Stimulated activated naive B cell treated with anti-CD40 and anti-IgM and Interleukin-4, amounts not matched to agents 10 μg/mL and 1 μg/mL and 100 μg/mL, for 72 hours (primary cell): ENCODE measurements at places on chromosomes 4 and X.
A peak's percentile ranks its signal among the peaks of the same experiment; 100 is the strongest.

GRCh38 chr4:80257851-80258250 is 8.6 kb upstream of the FGF5 start:
- H3K36me3 ChIP-seq: no peaks in the 10 kb centered on the region
- no peak for DNase-seq
- H3K27me3 ChIP-seq: peaks cover 47% of the 10 kb centered on the region
- H3K27ac ChIP-seq: no peak overlapping the region

GRCh38 chr4:5462896-5463295 is 245.5 kb downstream of the EVC2 start:
- no peaks in the 10 kb centered on the region for H3K36me3 ChIP-seq
- H3K4me1 ChIP-seq: no peaks in the 10 kb centered on the region
- H3K27ac ChIP-seq: no peak overlapping the region
- no peak for DNase-seq
- H3K4me3 ChIP-seq: no peak overlapping the region

DNA sequence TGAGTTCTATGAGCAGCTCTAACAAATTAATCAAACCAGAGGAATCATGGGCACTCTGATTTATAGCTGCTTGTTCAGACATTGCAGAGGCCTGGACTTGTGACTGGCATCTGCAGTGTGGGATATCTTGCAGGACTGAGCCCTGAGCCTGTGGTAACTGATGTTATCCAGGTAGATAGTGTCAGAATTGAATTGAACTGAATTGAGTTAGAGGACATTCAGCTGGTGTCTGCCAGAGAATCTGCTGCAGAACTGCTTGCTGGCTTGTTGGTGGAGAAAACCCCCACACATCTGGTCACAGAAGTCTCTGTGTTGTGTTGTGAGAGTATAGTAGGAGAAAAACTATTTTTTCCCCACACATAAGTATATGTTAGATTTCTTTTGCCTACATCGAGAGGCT is 42.2 kb downstream of the SMIM20 start:
- H3K4me1 ChIP-seq: peaks cover 6% of the 10 kb centered on the region
- no peaks in the 10 kb centered on the region for H3K36me3 ChIP-seq
- H3K27me3 ChIP-seq: peaks cover 16% of the 10 kb centered on the region
- no peak overlapping the region for H3K27ac ChIP-seq
- H3K4me3 ChIP-seq: no peak overlapping the region
- DNase-seq: no peak

DNA sequence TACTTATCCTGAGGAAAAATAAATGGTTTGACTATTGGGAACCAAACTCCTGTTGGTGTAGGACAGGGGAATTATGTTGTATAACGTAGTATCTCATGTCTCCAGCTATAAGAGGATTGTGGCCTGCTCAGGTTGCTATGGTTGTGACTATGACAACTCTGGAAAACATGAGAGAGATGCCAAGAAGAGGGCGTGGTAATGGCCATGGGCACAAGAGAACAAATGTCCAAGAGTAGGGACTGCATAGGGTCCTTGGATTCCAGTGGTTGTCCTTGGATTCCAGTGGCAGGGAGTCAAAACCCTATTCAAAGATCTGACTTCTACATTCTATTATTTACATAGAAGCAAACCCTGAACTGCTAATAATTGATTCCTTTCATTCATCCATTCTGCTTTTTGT is 6.8 kb upstream of the MOB1B start:
- DNase-seq: no peak
- H3K27ac ChIP-seq: no peak overlapping the region
- no peaks in the 10 kb centered on the region for H3K27me3 ChIP-seq
- no peak overlapping the region for H3K4me3 ChIP-seq
- H3K4me1 ChIP-seq: peaks cover 16% of the 10 kb centered on the region

DNA sequence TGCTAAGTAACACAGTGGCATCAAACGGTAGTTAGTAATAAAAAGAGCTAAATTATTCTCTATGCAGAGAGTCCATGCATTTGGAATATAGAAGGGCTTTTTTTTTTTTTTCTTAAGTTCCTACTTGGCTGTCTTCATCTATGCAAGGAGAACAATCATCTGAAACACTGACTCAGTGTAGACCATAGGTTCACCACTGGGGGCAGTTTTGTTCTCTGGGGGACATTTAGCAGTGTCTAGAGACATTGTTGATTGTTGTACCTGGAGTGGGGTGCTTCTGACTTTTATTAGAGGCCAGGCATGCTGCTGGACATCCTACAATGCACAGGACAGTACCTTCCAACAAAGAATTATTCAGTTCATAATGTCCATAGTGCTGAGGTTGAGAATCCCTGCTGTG is 41.2 kb downstream of the TMA16 start:
- peaks cover 22% of the 10 kb centered on the region for H3K36me3 ChIP-seq
- H3K4me1 ChIP-seq: peaks cover 18% of the 10 kb centered on the region
- H3K27ac ChIP-seq: no peak overlapping the region
- no peak for DNase-seq

- no peaks in the 10 kb centered on the region for H3K36me3 ChIP-seq
- peak overlapping the region; percentile 91 for H3K4me3 ChIP-seq
- peaks cover 5% of the 10 kb centered on the region for H3K27me3 ChIP-seq
Measured at GRCh38 chr4:37687194-37687562, 1.0 kb upstream of the RELL1 start.

DNA sequence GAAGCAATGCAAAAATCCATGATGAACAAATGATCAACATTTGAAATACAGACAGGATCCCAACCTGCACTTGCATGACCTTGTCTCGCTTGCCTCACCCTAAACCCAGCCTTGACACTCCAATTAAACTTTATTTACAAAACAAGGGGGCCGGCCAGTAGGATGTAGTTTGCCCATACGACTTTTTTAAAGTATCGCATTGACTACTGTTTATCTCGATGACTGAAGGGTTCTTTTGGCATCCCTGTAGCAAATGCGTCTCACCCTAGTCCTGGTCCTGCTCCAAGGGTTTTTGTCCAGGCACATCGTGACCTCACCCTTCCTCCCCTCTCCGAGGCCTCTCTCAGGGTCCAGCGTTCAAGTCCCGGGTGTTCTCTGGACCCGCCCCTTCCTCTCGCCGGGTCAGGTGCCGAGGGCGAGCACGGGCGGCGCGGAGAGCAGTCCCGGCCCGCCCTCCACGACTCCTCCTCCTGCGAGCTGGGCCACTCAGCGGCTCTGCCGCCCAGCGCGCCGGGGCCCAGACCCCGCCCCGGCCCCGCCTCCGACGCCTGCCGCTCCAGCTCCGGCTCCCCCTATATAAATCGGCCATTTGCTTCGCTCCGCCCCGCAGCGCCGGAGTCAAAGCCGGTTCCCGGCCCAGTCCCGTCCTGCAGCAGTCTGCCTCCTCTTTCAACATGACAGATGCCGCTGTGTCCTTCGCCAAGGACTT is at the start of gene SLC25A5:
Gene SLC25A5, plus strand, starts transcription at position 603 of the 709 bp plus-strand sequence. Its CDS starts 72 bp downstream, at position 675.
- H3K27ac ChIP-seq: peak within 1 kb of the TSS; percentile 97
- peaks cover 9% of the 10 kb centered on the region for H3K4me1 ChIP-seq
- no peaks in the 10 kb centered on the region for H3K27me3 ChIP-seq
- peak; percentile 79 for DNase-seq
- peaks cover 22% of the 10 kb centered on the region for H3K36me3 ChIP-seq

DNA sequence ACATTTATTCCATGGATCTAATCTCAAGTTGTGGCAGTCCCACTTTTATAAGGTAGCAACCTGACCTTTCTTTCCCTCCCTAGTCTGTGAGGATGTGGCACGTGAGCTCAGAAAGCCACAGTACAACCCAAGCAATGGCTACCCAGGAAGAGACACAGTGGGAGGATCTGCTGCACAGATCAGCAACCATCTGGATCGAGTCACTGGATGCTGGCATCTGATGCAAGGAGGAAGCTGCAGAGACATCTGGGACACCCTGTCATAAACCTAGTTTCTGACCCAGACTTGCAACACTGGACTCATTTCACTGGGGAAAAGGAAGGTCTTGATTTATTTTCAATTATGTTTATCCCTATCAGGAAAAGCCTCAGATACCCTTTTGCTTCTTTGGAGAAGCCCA is 327.1 kb downstream of the PAPSS1 start:
- H3K27ac ChIP-seq: no peak overlapping the region
- DNase-seq: no peak
- H3K4me3 ChIP-seq: no peak overlapping the region
- H3K4me1 ChIP-seq: no peaks in the 10 kb centered on the region

GRCh38 chr4:1863297-1864033 is 7.5 kb upstream of the LETM1 start:
- H3K27ac ChIP-seq: no peak overlapping the region
- no peaks in the 10 kb centered on the region for H3K36me3 ChIP-seq
- H3K4me3 ChIP-seq: no peak overlapping the region

- DNase-seq: no peak
- H3K27me3 ChIP-seq: no peaks in the 10 kb centered on the region
- no peak overlapping the region for H3K4me3 ChIP-seq
- no peaks in the 10 kb centered on the region for H3K36me3 ChIP-seq
- H3K4me1 ChIP-seq: no peaks in the 10 kb centered on the region
Measured at GRCh38 chr4:22099896-22100295, 151.3 kb upstream of the KCNIP4 start.

GRCh38 chr4:173051716-173052115 is 116.9 kb upstream of the GALNT7 start:
- H3K4me1 ChIP-seq: no peaks in the 10 kb centered on the region
- H3K4me3 ChIP-seq: no peak overlapping the region
- no peaks in the 10 kb centered on the region for H3K27me3 ChIP-seq
- no peak overlapping the region for H3K27ac ChIP-seq
- no peaks in the 10 kb centered on the region for H3K36me3 ChIP-seq

DNA sequence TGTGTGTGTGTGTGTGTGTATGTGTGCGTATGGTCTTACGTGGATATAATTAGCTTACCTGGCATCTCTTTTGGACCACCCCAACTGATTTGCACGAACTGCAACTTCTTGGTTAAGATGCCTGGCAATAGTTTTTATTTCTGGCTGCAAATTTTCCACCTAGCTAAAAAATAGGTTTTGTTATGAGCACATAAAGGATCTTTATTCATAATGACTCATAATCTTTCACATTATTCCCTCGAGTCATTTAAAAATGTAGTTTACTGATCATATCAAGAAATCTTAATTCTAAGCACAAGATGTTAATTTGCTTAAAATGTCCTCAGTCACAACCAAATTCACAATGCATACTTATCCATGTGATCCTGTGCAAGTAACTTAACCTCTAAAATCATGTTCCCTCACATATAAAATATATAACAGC is 1.5 kb downstream of the COX18 start:
- DNase-seq: peak; percentile 24
- peaks cover 11% of the 10 kb centered on the region for H3K4me1 ChIP-seq
- peaks cover 20% of the 10 kb centered on the region for H3K36me3 ChIP-seq
- peak overlapping the region; percentile 83 for H3K4me3 ChIP-seq
- H3K27ac ChIP-seq: peak overlapping the region; percentile 93

DNA sequence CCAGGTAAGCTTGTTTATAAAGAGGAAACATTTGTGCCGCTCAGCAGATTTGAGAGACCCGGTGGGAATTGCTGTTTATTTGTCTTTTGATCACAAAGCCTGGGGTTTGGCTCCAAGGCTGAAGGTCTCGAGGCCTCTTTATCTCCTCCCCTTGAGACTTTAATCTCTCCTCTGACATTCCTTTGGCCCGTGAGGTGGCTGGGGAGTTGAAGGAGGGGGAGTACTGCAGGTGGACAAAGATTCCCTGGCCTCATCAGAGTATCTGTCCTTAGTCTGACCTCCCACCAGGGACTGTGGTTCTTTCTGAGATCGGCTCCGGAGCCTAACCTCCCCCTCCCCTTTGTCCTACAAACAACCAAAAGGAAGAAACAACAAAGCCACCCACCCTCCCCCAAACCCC is 216.5 kb downstream of the MID1IP1 start:
- no peak for DNase-seq
- no peak overlapping the region for H3K27ac ChIP-seq
- H3K4me1 ChIP-seq: peaks cover 5% of the 10 kb centered on the region
- H3K27me3 ChIP-seq: no peaks in the 10 kb centered on the region
- no peak overlapping the region for H3K4me3 ChIP-seq

- H3K27ac ChIP-seq: peak overlapping the region; percentile 80
- DNase-seq: no peak
- H3K4me3 ChIP-seq: peak overlapping the region; percentile 18
Measured at GRCh38 chr4:119233750-119234149, 21.2 kb downstream of the USP53 start.

DNA sequence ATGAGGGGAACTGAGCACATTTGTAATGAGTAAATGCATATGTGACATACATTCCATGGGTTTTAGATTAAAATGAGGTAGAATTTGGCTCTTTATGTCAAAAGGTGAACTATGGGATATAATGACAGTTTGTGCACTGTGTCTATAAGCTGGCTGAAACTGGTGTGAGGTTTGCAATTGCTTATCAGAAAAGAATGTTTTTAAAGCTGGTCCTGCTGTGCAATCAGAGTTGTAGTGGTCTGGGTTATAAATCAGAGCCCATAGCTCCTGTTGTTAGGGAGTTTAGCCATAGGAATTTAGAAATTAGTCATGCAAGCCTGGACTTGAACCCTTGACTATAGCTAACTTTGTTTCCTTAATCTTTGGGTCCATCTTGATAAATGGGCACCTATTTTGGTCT is 23.1 kb upstream of the GATB start:
- DNase-seq: no peak
- H3K27me3 ChIP-seq: peaks cover 12% of the 10 kb centered on the region
- no peak overlapping the region for H3K4me3 ChIP-seq
- H3K36me3 ChIP-seq: no peaks in the 10 kb centered on the region
- no peaks in the 10 kb centered on the region for H3K4me1 ChIP-seq

GRCh38 chrX:6981718-6982406 is 165.7 kb upstream of the STS start:
- H3K36me3 ChIP-seq: peaks cover 4% of the 10 kb centered on the region
- H3K4me1 ChIP-seq: no peaks in the 10 kb centered on the region
- no peak for DNase-seq
- H3K4me3 ChIP-seq: no peak overlapping the region

GRCh38 chr4:86247906-86248305 is 111.9 kb downstream of the MAPK10 start:
- H3K36me3 ChIP-seq: no peaks in the 10 kb centered on the region
- H3K27ac ChIP-seq: no peak overlapping the region
- H3K27me3 ChIP-seq: no peaks in the 10 kb centered on the region
- DNase-seq: no peak

GRCh38 chrX:25154168-25154567 is 138.4 kb upstream of the ARX start:
- H3K4me1 ChIP-seq: no peaks in the 10 kb centered on the region
- no peak overlapping the region for H3K27ac ChIP-seq
- no peaks in the 10 kb centered on the region for H3K36me3 ChIP-seq
- peaks cover 8% of the 10 kb centered on the region for H3K27me3 ChIP-seq
- no peak overlapping the region for H3K4me3 ChIP-seq

- peaks cover 6% of the 10 kb centered on the region for H3K36me3 ChIP-seq
- no peak overlapping the region for H3K27ac ChIP-seq
- H3K4me1 ChIP-seq: no peaks in the 10 kb centered on the region
Measured at GRCh38 chr4:108601106-108601505, 19.3 kb upstream of the RPL34 start.

DNA sequence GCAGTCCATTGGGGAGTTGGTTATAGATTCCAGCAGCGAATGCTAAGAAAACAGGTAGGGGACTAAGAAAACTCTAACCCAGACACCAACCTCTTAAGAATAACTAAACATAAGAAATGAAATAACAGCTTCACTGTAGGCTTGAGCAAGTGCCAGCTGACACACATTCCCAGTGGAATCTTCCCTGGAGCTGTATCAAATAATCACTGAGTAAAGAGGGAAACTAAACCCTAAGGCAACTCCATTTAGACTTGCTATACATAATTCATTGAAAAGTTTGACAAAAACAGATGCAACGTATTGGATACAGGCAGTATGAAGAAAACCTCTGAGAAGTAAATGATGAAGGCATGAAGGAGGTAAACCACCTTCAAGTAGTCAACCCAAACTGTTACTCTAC is 293.5 kb downstream of the OPHN1 start:
- no peaks in the 10 kb centered on the region for H3K27me3 ChIP-seq
- no peaks in the 10 kb centered on the region for H3K36me3 ChIP-seq
- no peak overlapping the region for H3K4me3 ChIP-seq
- no peak overlapping the region for H3K27ac ChIP-seq

- no peak for DNase-seq
- no peaks in the 10 kb centered on the region for H3K27me3 ChIP-seq
- H3K27ac ChIP-seq: no peak overlapping the region
Measured at GRCh38 chr4:93870876-93871458, 42.4 kb downstream of the ATOH1 start.
